Body of pancreas (tissue), 4 donors: ENCODE measurements at places on chromosomes 5 and 9. TPM values are rescaled to one million over a fixed set of nuclear protein-coding genes. Genes with fewer than 3 reads are reported as not detected.

Gene ACTBL2
- not detected for total RNA-seq

Gene SLC6A7
- total RNA-seq = not detected

Gene ARAP3
- total RNA-seq = 4.6 TPM

Gene GNPDA1
- total RNA-seq = 42.2 TPM

Gene APBA1
- 3.6 TPM for total RNA-seq

Gene CDC25C
- not detected for total RNA-seq

Gene ASTN2
- 8.2 TPM for total RNA-seq

Gene FOXD4L6
- not detected for total RNA-seq

Gene NR6A1
- 3.9 TPM for total RNA-seq

Gene LAMC3
- 3.9 TPM for total RNA-seq

Gene PROB1
- total RNA-seq = 0.52 TPM

DNA sequence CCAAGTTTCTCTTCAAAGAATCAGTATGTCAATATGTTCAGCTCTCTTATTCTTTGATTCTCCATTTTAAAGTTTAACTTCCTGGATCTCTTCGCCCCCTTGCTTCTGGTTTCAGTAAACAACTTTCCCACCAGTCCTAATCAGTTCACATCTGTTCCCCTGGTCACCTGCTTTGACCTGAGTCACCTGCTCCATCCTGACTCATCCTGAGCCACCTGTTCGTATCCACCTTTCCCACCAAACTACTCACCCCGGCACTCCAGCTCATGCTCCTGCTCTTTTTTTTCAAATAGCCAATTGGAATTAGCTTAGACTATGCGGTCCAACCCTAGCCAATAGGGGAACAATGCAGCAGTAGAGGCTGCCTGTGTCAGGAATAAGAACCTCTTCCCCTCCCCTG, 23.6 kb upstream of the CSF1R start:
- H3K27ac ChIP-seq = no peak overlapping the region
- no peaks in the 10 kb centered on the region for H3K27me3 ChIP-seq
- no peak for DNase-seq
- no peaks in the 10 kb centered on the region for H3K36me3 ChIP-seq
- H3K4me3 ChIP-seq = no peak overlapping the region

GRCh38 chr9:97943308-97943855, 5.4 kb upstream of the HEMGN start:
- DNase-seq = no peak
- no peaks in the 10 kb centered on the region for H3K27me3 ChIP-seq
- no peak overlapping the region for H3K27ac ChIP-seq
- no peaks in the 10 kb centered on the region for H3K36me3 ChIP-seq
- H3K4me1 ChIP-seq = no peaks in the 10 kb centered on the region

GRCh38 chr9:614431-614830, 227.1 kb upstream of the DMRT1 start:
- H3K4me1 ChIP-seq = peaks cover 30% of the 10 kb centered on the region
- no peaks in the 10 kb centered on the region for H3K36me3 ChIP-seq
- DNase-seq = no peak

GRCh38 chr9:93177676-93178075, 6.3 kb upstream of the WNK2 start:
- H3K4me3 ChIP-seq = no peak overlapping the region
- no peaks in the 10 kb centered on the region for H3K36me3 ChIP-seq

- no peak for DNase-seq
- no peaks in the 10 kb centered on the region for H3K36me3 ChIP-seq
- no peak overlapping the region for H3K27ac ChIP-seq
These were observed 444.7 kb downstream of the MED10 start for GRCh38 chr5:5933651-5934050.

DNA sequence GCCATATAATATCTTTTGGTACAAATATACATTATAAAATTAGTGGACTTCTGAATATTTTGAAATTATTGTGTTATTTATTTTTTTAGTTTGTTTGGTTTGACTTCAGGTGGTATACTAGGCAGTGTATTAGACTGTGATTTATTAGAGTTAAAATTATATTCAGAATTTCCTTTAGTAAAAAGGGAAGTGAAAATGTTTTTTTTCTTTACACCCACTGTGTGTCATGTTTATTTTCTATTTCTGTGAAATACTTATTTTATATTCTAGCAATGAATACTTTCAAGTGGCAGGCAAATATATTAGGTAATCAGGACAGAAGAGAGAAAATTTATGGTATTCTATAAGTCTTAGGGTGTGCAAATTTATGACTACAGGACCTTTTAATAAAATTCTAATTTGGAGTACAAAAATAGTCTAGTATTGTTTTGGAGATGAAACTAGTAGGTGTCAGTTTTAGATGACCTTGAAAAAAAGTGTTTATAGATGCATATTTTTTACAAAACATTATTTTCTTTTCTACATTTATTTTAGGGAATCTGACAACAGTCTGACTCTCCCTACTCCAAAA, 8.8 kb downstream of the CSNK1G3 start:
- H3K27ac ChIP-seq = no peak overlapping the region
- DNase-seq = no peak
- H3K4me1 ChIP-seq = peaks cover 11% of the 10 kb centered on the region
- H3K27me3 ChIP-seq = no peaks in the 10 kb centered on the region
- H3K36me3 ChIP-seq = no peaks in the 10 kb centered on the region
- no peak overlapping the region for H3K4me3 ChIP-seq

- H3K27ac ChIP-seq = no peak overlapping the region
- no peaks in the 10 kb centered on the region for H3K27me3 ChIP-seq
- peak; percentile 33 for DNase-seq
- no peaks in the 10 kb centered on the region for H3K36me3 ChIP-seq
These were observed 702.1 kb downstream of the SEMA5A start for GRCh38 chr5:8843771-8844170.

DNA sequence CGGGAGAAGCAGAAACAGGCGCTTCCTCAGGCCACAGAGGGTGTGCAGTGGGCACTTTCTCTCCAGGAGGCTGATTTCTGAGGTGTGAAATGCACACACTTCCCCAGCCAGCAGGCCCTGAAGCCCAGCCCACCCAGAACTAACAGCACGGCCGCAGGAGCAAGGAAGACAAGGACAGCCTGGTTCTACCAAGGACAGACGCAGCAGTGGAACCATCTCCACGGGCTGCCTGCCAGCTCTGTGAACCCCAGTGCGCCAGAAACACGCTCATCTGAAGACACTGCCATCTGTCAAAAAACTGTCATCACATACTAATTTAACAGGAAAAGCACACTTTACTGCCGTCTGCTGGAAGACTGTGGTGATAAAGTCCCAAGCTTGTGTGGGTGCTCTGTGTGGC, 40.7 kb downstream of the MAPK9 start:
- H3K27ac ChIP-seq = no peak overlapping the region
- H3K4me1 ChIP-seq = no peaks in the 10 kb centered on the region
- H3K4me3 ChIP-seq = no peak overlapping the region
- peaks cover 24% of the 10 kb centered on the region for H3K36me3 ChIP-seq
- no peaks in the 10 kb centered on the region for H3K27me3 ChIP-seq
- no peak for DNase-seq

DNA sequence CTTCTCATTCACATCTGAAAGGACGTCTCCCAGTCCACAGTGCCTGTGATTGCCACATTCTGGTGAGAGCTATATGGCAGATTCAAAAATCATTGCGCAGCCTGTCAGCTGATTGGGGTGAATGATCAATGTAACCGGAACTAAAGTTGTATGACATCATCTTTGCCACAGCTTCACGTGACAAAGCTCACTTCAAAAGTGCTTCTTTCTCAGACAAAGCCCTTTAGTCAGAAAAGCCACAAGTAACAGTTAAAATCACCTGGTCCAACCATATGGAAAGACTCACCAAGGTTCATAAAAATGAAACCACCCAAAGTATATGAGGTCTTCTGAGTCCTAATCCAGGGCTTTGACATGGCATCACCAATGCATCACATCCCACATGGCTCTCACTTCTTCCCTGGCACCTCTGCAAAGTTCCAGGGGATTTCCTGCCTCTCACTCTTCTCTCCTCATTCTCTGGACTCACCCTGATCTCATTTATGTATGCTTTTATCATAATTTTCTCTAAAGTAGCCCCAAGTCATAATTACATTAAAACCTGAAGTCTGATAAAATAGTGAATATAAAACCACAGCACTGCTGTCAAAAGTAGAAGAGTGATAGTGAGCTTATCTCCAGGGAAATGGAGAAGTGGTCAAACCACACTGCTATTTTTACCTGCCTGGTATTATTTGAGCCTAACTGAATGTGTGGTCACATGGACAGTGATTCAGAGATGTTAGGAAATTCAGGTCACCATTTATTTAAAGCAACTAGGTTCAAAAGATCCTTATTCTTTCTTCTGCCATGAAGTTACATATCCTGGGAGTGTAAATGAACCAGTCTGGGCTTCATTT, 193.1 kb upstream of the PTGER4 start:
- H3K27me3 ChIP-seq = no peaks in the 10 kb centered on the region
- H3K4me3 ChIP-seq = no peak overlapping the region
- peaks cover 26% of the 10 kb centered on the region for H3K4me1 ChIP-seq
- no peaks in the 10 kb centered on the region for H3K36me3 ChIP-seq
- no peak for DNase-seq

DNA sequence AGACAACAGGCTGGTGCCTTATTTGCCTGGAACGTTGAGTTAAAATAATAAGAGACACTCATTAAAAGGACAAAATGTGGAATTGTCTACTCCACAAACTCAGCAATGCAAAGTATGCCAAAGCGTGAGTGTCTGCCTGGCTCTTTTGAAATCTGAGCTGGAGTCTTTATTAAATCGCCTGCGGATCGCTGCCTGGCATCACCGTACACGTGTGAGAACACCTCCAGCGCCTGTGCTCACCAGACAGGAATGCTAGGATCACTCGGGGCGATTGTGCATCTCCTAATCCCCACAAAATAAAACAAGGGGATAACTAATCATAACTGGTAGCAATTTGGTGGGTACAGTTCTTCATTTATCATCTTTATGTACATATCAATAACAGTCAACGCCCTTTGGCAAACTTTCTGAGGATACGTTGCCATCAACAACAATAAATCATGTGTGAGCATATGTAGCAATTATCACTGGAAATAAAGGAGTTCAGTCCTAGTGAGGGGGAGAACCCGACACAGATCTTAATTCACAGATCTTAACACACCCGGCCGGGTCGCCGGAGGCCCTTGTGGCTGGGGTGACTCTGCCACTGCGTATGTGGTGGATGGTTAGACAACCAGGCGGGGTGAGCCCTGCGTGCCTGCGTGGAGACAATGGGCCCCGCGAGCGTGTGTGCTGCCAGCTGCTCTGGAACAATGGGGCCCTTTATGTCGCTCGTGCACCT, 284.9 kb upstream of the IRX1 start:
- H3K27me3 ChIP-seq = no peaks in the 10 kb centered on the region
- H3K27ac ChIP-seq = peak overlapping the region; percentile 58
- no peak overlapping the region for H3K4me3 ChIP-seq
- H3K4me1 ChIP-seq = peaks cover 4% of the 10 kb centered on the region
- no peaks in the 10 kb centered on the region for H3K36me3 ChIP-seq
- DNase-seq = peak; percentile 45

DNA sequence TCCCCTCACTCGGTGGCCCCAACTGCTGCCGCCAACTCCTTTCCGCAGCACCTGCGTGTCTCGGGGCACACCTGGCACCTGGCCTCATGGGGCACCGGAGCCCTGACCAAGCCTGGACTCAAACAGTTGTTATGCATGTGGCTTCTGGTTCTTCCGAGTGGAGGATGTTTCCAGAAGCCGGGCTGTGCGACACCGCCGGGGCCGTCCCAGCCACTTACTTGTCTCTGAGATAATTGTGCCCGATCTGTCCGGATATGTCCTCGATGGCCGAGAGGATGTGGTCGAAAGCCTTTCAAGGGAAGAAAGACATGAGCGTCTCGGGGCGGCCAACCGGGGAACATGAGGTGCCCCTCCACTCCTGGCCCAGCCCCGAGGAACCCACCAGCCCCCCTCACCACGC, 38.4 kb downstream of the EXOC3 start:
- no peak overlapping the region for H3K27ac ChIP-seq
- H3K36me3 ChIP-seq = no peaks in the 10 kb centered on the region
- H3K4me1 ChIP-seq = no peaks in the 10 kb centered on the region
- peaks cover 29% of the 10 kb centered on the region for H3K27me3 ChIP-seq
- no peak overlapping the region for H3K4me3 ChIP-seq
- no peak for DNase-seq

- DNase-seq = no peak
- H3K4me1 ChIP-seq = no peaks in the 10 kb centered on the region
These were observed 32.8 kb upstream of the EBF1 start for GRCh38 chr5:159132429-159133040.

GRCh38 chr5:148776780-148777179, 49.6 kb upstream of the ADRB2 start:
- no peak overlapping the region for H3K27ac ChIP-seq
- no peaks in the 10 kb centered on the region for H3K36me3 ChIP-seq
- DNase-seq = no peak
- no peaks in the 10 kb centered on the region for H3K27me3 ChIP-seq
- H3K4me1 ChIP-seq = no peaks in the 10 kb centered on the region
- no peak overlapping the region for H3K4me3 ChIP-seq

DNA sequence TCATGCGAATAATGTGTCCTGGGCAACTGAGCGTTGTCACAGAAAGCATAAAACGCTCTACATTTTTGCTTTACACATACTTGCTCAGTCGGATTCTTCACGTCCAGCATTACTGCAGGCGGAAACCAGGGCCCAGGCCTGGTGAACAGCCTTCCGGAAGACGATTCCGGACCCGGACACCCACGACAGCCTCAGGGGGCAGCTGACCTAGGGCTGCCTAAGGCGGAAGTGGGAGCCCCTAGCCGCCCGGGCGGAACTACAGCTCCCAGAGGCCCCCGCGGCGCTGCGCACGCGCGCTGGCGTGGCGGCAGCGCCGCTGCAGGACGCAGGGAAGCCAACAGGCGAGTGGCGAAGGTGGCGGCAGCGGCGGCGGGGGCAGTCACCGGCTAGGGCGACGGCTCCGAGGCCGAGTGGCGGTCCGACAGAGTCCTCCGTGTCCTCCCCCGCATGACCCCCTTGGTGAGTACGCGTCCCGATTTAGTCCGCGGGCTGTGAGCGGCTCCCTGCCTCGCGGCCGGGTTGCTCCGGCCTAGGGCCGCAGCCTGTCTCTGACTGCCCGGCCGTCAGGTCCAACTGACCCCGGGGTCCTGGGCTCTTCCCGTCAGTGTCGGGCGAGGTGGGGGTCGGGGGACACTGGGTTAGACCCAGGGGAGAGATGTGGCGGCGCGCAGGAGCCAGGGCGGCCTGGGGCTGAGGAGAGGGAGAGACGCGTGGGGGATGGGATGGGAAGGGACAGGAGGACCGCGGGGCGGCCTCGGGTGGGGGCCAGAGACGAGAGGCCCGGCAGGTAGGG, at the start of gene GAPVD1:
GAPVD1 (plus strand) TSS at position 326 of the 793 bp plus-strand sequence. CDS start 37,096 bp downstream, outside the sequence.
- no peaks in the 10 kb centered on the region for H3K27me3 ChIP-seq
- peak within 1 kb of the TSS; percentile 71 for H3K27ac ChIP-seq
- peak within 1 kb of the TSS; percentile 56 for H3K4me3 ChIP-seq
- peaks cover 32% of the 10 kb centered on the region for H3K4me1 ChIP-seq
- H3K36me3 ChIP-seq = no peaks in the 10 kb centered on the region
- DNase-seq = peak; percentile 91

- no peak for DNase-seq
- H3K27me3 ChIP-seq = no peaks in the 10 kb centered on the region
- H3K36me3 ChIP-seq = no peaks in the 10 kb centered on the region
- H3K27ac ChIP-seq = no peak overlapping the region
- H3K4me3 ChIP-seq = no peak overlapping the region
- H3K4me1 ChIP-seq = no peaks in the 10 kb centered on the region
These were observed 385.8 kb upstream of the PCSK5 start for GRCh38 chr9:75504721-75505120.

- no peak for DNase-seq
- H3K36me3 ChIP-seq = no peaks in the 10 kb centered on the region
- H3K4me3 ChIP-seq = no peak overlapping the region
- H3K4me1 ChIP-seq = peaks cover 35% of the 10 kb centered on the region
- no peak overlapping the region for H3K27ac ChIP-seq
These were observed 5.9 kb downstream of the ARSB start for GRCh38 chr5:78979117-78979742.

- H3K27me3 ChIP-seq = no peaks in the 10 kb centered on the region
- H3K4me1 ChIP-seq = no peaks in the 10 kb centered on the region
- DNase-seq = no peak
- no peak overlapping the region for H3K4me3 ChIP-seq
These were observed 178.1 kb downstream of the SGCD start for GRCh38 chr5:156505101-156505500.
